IPS DF 6.9 (cell line): ENCODE measurements at places on chromosomes 1 and 21.

- H3K4me3 ChIP-seq, result no peak overlapping the region
- no peak overlapping the region for H3K27ac ChIP-seq
- H3K27me3 ChIP-seq, result no peaks in the 10 kb centered on the region
- H3K4me1 ChIP-seq, result no peaks in the 10 kb centered on the region
Measured at GRCh38 chr1:60088620-60089155, 15.1 kb upstream of the C1orf87 start.

DNA sequence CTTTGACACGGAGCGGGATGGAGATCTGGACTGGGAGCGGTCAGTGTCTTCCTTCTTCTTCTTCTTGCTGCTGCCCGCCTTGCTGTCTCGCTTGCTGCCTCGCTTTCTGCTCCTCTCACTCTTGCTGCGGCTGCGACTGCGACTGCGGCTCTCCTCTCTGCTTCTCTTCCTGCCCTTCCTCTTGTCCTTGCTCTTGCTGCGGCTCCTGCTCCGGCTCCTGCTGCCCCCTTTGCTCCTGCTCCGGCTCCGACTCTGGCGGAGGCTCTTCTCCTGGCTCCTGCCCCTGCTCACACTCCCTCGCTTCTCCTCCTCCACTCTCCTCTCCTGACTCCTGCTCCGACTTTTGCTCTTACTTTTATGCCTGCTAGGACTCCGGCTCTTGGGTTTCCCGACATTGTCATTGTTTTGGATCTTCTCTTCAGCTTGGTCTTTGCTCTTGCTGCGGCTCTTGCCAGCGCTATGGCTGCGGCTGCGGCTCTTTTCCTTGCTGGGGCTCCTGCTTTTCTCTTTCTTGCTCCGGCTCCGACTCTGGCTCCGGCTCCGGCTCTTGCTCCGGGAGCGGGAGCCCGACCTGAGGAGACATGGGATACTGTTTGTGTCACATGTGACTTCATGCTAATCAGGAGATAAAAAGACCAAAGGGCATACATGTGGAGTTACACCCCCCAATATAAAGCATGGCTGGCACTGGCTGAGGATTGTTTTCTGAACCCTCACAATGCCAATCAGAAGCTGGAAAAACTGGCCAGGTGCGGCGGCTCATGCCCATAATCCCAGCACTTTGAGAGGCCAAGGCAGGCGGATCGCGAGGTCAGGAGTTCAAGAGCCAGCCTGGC is 25.2 kb upstream of the TMEM200B start:
- H3K36me3 ChIP-seq, result peaks cover 29% of the 10 kb centered on the region
- H3K27ac ChIP-seq, result no peak overlapping the region
- no peak overlapping the region for H3K4me3 ChIP-seq
- H3K4me1 ChIP-seq, result no peaks in the 10 kb centered on the region
- no peaks in the 10 kb centered on the region for H3K27me3 ChIP-seq
- DNase-seq, result no peak

DNA sequence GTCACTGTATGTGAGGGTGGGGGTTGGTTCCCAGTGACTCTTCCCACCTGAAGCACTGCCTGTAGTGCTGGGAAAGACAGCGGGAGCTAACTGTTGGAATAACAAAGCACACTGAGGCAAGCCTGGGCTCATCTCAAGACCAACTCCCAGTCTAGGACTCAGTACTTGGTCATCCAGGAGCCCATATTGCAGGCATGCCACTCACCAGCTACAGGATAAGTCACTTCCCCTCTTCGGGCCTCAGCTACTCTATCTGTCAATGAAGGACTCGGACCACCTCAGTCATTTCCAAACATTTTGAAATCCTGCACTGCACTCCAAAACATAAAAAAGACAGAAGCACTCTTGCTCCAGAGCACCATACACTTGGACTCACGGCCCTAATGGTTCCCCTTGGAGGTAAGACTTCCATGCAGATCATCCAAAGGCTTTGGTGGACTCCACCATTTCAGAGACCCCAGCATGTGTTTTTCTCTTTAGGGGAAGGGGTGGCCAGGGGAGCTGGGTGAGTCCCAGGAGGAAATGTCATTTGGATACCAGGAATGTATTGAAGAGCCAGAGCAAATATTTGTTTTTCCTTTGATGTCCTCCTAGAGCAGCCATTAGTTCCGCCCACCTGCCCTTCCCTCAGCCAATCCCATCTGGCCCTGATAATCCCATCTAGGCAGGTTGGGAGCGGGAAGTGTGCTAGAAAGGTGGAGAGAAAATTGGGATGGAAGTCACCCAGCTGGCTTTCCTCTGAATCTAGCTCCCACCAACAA is 3.1 kb downstream of the NUAK2 start:
- no peaks in the 10 kb centered on the region for H3K36me3 ChIP-seq
- H3K4me3 ChIP-seq, result no peak overlapping the region
- H3K4me1 ChIP-seq, result peaks cover 22% of the 10 kb centered on the region
- no peaks in the 10 kb centered on the region for H3K27me3 ChIP-seq
- no peak for DNase-seq

GRCh38 chr1:114435088-114435715 is 75.8 kb downstream of the TRIM33 start:
- H3K27ac ChIP-seq, result no peak overlapping the region
- H3K4me3 ChIP-seq, result no peak overlapping the region
- DNase-seq, result no peak
- H3K36me3 ChIP-seq, result no peaks in the 10 kb centered on the region
- no peaks in the 10 kb centered on the region for H3K27me3 ChIP-seq

- H3K27ac ChIP-seq, result no peak overlapping the region
- H3K36me3 ChIP-seq, result no peaks in the 10 kb centered on the region
- no peak overlapping the region for H3K4me3 ChIP-seq
Measured at GRCh38 chr1:53468374-53468773, 9.2 kb downstream of the DMRTB1 start.

DNA sequence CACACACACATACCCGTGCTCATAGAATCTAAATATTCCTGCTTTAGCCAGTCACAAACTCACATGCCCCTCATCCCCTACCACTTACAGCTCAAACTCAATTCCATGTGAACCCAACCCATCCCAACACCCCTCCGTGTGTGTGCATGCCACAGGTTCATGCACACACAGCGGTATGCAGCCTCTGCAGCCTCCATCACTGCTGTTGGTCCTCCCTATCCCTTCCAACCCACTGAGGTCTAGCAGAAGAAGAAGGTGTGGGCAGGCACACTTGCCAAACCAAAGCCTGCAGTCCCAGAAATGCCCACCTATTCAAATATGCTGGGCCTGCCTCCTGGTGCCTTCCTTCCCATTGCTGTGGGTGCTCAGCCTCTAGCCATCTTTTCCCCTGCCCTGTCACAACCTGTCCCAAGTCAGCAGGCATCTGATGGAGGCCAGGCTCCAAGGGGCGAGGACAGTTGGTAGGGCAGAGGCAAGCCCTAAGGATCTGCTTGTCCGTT is 26.2 kb downstream of the SLC2A1 start:
- H3K4me1 ChIP-seq, result no peaks in the 10 kb centered on the region; the same call in 1 of the 2 replicates
- no peak overlapping the region for H3K27ac ChIP-seq
- H3K4me3 ChIP-seq, result no peak overlapping the region
- DNase-seq, result no peak
- no peaks in the 10 kb centered on the region for H3K27me3 ChIP-seq

- H3K4me1 ChIP-seq, result peaks cover 2% of the 10 kb centered on the region
- no peak for DNase-seq
- H3K27ac ChIP-seq, result no peak overlapping the region
- no peak overlapping the region for H3K4me3 ChIP-seq
- no peaks in the 10 kb centered on the region for H3K27me3 ChIP-seq
- H3K36me3 ChIP-seq, result no peaks in the 10 kb centered on the region
Measured at GRCh38 chr1:210437781-210438180, 109.1 kb downstream of the HHAT start.
